ENCODE measurements at places on chromosomes 3 and 15.

GRCh38 chr3:31541089-31541488, 8.4 kb downstream of the STT3B start:
- DNase-seq: no peak

- no peak for DNase-seq
These were observed 60.3 kb downstream of the MAP6D1 start for GRCh38 chr3:183764847-183765731.

- no peak for DNase-seq
These were observed 357.0 kb downstream of the NR2F2 start for GRCh38 chr15:96687388-96688107.

- DNase-seq: no peak
These were observed 167.2 kb upstream of the GOLIM4 start for GRCh38 chr3:168262887-168263286.

DNA sequence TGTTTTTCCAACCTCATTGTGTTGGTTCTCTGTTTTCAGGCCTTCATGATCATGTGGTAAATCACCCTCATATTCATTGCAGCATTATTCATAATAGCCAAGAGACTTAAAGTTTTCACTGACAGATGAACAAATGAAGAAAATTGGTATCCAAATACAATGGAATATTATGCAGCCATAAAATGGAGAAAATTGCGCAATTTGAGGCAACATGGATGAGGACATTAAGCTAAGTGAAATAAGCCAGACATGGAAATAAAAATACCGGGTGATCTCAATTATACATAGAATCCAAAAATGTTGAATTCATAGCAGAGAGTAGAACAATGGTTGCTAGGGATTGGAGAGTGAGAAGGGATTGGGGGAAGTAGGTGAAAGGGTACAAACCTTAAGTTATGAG, 491.9 kb upstream of the KCNMB2 start:
- no peak for DNase-seq

DNA sequence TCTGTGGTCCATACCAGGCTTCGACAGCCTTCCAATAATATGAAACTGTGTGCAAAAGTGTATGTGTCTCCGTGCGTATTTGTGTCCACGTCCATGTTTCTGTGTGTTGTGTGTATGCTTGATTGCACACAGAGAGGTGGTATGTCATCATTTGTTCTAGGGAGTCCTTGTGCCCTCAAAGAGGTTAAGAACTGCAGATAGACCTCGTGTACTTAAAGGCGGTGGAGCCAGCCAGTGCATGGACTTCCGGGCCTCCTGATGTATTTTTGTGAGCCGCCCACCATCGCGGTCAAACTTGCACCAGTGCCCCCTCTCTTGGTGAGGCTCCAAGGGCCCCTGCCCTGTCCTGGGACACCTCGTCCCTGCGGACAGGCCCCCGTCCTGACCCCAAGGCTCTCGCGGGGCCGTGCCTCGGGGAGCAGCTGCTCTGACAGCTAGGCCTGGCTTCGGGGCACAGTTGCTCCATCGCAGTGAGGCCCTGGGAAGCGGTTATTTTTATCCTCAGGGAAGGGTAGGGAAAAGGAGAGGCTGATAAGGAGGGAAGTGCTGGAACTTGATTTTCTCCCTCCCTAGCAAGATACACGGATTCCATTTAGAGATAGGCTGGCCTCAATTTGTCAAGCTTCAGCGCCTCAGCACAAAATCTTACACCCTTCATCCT, 1.2 kb upstream of the RYK start:
- no peak for DNase-seq

- no peak for DNase-seq
These were observed 6.1 kb downstream of the NGRN start for GRCh38 chr15:90271459-90272166.

DNA sequence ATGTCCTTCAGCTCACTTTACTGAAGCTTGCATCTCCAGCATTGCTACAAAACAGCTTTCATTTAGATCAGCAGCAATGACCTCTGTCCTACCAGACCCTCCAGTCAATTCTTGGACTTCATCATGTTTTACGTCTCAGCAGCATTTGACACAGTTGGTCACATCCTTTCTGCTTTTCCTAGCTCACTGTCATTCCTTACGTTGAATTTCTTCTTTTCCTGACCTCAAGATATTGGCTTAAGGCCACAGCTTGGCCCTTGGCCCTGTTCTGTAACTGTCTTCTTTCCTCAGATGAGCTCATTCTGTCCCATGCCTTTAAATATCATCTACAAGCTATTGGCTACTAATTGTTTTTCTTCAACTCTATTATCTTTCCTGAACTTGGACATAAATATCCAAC, 576.2 kb upstream of the KCNMB2 start:
- DNase-seq: no peak

GRCh38 chr15:88661761-88662556, 23.1 kb downstream of the ISG20 start:
- no peak for DNase-seq

GRCh38 chr15:65653801-65654521, 32.2 kb downstream of the SLC24A1 start:
- DNase-seq: no peak

DNA sequence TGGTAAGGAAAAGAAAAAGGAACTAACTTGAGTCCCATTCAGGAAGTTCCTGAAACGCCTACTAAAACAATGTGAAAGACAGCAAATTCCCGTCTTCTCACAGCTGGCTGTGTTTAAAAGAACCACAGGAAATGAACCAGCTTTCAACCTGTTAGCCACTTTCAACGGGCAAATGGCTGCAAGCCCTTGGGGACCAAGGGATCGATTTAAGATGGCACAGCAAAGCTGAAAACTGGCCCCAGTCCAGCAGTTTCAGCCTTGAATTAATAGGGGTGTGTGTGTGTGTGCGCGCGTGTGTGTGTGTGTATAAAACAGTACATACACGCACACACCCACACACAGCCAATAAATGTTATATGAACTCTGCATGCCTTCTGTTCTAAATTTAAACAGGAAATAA, 168.7 kb upstream of the TMCO5A start:
- DNase-seq: no peak

- peak; percentile 35 for DNase-seq
These were observed 215.3 kb downstream of the ROBO2 start for GRCh38 chr3:77254967-77255831.

DNA sequence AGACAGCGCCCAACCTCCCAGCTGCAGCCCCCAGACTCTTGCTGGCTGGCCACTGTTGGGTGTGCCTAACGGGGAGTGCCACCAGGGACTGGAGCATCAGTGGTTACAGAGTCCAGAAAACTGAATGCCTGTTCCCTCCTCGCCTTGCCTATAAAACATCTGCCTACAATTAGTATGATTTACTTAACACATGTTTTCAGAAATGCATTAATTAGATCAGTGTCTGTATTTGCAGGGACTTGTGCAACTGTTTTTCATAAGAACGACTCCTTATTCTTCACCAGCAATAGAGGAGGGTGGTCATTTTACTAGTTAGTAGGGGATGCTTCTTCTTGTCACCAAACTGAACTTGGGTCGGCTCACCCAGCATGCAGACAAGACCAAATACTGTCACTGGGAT, 248.7 kb downstream of the GABRG3 start:
- no peak for DNase-seq

DNA sequence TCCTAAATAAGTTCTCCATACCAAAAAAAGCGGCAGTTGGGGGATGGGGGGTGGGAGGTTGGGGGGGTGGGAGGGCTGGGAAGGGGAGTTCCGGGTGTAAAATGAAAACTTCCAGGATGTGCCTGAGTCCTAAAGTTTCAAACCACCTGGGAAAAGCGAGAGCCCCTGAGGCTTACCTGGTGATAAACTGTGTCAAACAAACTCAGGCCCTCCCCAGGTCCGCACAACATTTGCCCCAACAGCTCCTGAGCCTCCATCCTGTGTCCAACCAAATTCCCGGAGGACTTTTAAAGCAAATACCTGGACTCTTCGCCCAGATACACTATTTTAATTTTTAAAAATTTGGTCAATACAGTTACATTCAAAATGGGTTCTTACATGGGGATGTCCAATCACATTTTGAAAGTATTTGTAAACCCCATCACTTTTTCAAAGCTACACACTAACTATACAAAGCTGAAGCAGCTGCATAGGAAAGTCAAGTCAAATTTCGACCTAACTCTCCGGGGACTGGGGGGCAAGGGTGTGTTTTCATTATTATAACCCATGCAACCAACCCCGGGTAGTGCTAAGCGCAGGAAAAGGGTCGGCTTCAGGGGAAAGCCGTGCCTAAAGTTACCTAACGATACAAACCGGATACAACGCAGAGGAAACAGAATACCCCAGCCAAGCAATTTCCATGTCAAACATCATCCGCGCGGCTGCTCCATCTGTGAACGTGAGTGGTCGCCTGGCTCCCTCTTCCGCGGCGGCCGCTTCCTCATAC, 685 bp upstream of the FOXB1 start:
- no peak for DNase-seq

- DNase-seq: no peak
These were observed 184.1 kb downstream of the LPP start for GRCh38 chr3:188338086-188338485.

DNA sequence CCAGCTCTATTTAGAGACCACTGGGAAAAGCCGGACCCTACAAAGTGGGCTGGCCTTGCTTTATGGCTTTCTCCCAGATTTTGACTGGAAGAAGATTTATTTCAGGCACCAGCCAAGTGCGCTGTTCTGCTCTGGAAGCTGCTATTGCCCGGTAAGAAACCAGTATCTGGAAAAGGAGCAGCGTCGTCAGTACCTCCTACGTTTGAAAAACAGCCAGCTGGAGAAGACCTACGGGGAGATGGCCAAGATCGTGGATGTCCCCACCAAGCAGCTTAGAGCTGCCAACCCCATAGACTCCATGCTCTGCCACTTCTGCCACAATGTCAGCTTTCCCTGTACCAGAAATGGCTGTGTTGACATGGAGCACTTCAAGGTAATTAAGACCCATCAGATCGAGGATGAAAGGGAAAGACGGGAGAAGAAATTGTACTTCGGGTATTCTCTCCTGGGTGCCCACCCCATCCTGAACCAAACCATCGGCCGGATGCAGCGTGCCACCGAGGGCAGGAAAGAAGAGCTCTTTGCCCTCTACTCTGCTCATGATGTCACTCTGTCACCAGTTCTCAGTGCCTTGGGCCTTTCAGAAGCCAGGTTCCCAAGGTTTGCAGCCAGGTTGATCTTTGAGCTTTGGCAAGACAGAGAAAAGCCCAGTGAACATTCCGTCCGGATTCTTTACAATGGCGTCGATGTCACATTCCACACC, 60.9 kb downstream of the PXYLP1 start:
- DNase-seq: no peak

GRCh38 chr3:143252931-143253330, 133.4 kb downstream of the CHST2 start:
- DNase-seq: no peak

GRCh38 chr15:79140846-79141570, 50.4 kb upstream of the RASGRF1 start:
- DNase-seq: peak; percentile 2

DNA sequence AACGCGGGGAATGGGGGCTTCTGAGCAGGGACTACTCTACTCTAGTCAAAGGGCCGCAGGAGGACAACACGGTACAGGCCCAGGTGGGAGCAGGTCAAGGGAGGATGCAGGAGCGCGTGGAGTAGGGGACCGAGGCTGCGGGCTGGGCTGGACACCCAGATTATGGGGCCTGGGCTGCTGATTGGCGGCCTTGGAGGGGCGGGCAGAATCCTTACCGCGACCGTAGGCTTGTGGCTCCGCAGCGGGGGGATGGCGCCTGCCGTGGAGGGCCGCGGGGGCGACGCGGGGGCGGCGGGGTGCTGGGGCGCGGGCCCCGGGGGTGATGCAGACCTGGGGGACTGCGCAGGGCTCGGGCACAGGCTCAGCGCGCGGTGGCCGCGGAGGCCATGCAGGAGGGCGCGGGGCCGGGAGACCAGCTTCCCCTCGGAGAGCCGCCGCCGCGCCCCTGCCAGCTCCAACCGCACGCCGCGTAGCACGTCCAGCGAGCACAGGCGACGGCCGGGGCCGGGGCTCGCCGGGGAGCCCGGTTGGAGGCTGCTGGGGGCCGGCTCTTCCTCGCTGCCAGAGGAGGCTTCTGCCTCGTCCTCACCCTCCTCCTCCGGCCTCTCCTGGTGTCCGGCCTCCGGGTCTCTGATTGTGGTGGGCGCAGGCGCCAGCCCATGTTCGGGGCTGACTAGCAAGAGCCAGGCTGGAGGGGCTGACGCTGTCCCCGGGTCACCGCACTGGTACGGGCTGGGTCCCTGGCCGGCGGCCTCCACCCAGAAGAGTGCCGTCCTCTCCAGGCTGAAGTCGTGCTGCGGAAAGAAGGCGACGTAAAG, 12.9 kb downstream of the UBAP1L start:
- DNase-seq: no peak

DNA sequence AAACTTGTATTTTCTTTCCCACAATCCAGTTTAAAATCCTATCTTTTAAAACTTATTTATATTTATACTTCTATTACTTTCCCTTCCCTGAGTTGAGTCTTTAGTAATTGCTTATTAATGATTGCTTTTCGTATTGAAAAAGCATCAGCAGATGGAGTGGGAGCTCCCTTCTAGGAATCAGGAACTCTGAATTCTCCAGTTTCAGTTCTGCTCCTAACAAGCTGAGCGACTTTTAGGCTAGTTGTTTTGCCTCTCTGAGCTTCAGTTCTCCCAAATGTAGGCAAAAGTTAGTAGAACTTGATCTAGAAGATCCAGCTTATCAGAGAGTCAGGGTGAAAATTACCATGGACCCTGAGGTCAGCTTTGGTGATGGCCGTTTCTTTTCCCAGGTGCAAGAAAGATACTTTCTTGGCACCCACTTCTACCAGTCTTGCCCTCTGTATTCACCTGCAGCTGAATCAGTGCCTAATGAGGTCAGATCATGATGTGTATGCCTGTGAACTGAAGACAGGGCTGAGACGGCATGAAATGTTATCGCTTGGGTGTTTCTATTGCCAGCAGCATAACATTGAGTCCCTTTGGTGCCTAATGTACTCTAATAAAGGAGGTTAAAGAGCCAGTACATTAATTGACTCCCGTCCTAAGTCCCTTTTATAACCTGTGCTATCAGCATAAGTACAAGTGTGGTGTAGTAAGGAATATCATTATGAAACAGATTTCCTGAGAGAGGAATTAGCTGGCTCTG, 194.5 kb upstream of the TBC1D5 start:
- DNase-seq: no peak

DNA sequence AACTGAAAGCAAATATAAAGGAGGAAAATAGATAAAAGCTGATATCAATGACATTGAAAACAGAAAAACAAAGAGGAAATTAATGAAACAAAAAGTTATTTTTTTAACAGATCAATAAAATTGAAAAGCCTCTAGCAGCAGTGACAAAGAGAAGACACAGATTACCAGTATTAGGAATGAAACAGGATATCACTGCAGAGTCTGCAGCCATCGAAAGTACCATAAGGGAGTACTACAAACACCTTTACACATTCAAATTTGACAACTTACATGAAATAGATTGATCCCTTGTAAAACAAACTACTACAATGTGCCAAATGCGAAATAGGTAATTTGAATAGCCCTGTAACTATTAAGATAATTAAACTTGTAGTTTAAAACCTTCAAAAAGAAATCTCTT, 24.9 kb upstream of the DHX36 start:
- no peak for DNase-seq

DNA sequence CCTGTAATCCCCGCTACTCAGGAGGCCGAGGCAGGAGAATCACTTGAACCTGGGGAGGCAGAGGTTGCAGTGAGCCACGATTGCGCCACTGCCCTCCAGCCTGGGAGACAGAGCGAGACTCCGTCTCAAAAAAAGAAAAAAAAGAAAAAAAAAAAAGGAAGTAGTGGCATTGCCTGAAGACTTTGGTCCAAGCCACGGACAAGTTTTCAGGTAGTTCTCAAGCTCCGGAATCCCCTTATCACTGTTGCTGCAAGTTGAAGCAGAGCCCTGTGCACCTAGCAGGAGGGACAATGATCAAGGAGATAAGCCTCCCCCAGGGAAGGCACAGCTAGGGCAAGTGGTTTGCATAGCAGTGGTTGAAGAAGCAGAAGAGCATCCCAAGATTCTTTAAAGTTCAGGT, 97.6 kb downstream of the MEX3B start:
- DNase-seq: no peak

- DNase-seq: no peak
These were observed 349.4 kb upstream of the TPRG1 start for GRCh38 chr3:188822411-188822810.
